ENCODE measurements at places on chromosomes 4 and X. TPM values are rescaled to one million over a fixed set of nuclear protein-coding genes. Genes with fewer than 3 reads are reported as not detected.

Gene SYP
- 6.9 TPM for total RNA-seq

Gene CCNI
- total RNA-seq, result 182 TPM

Gene FSTL5
- total RNA-seq, result not detected

Gene POU3F4
- 0.14 TPM for total RNA-seq

Gene RHOXF2
- not detected for total RNA-seq
